ENCODE measurements at places on chromosomes 7 and 10.

- no peak overlapping the region for H3K4me3 ChIP-seq
- no peak for DNase-seq
- H3K27ac ChIP-seq: no peak overlapping the region
- H3K4me1 ChIP-seq: peaks cover 5% of the 10 kb centered on the region
- peaks cover 4% of the 10 kb centered on the region for H3K27me3 ChIP-seq
Observed at GRCh38 chr10:119677904-119678755, 26.9 kb downstream of the BAG3 start.

DNA sequence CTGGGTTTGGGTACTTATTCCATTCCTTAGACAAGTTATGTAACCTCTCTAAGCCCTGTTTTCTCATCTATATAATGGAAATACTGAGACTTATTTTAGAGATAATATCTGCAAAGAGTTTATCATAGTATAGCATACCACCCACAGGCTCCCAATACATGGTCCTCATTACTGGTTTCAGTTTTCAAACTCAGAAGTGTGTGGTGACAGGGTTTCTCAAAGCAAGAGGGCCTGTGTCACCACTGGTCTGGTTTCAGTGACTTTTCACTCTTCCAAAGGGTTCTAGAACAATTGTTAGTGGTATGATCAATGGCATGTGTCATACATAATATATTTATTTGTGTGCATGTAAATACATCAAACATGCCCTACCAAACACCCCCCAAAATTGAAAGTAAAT, 89.2 kb upstream of the BMPER start:
- no peak overlapping the region for H3K4me3 ChIP-seq
- H3K27me3 ChIP-seq: no peaks in the 10 kb centered on the region
- peaks cover 2% of the 10 kb centered on the region for H3K4me1 ChIP-seq
- no peaks in the 10 kb centered on the region for H3K36me3 ChIP-seq
- H3K27ac ChIP-seq: no peak overlapping the region

DNA sequence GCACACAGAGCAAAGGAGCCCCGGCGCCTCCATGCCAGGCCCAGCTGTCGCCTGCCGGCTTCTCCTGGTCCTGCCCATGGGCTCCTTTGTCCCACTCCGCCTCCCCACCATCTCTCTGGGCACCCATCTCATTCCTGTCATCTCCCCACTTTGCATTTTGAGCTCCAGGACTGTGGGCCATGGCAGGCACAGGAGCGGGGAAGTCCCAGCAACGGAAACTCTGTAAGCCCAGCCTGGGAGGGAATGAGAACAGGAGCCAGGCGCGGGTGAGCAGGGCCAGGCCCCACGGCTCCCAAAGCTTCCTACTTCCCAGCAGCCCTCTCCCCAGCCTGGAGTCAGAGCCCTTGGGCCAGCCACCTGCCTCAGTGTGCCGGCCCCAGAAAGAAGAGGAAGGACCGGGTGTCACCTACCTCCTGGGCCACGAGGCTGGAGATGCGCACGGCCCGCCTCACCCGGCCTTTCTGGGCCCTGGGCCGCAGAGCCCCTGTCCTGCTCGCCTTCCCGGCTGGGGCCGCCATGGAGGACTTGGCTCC, 23.1 kb downstream of the KCNH2 start:
- H3K27ac ChIP-seq: no peak overlapping the region
- no peak overlapping the region for H3K4me3 ChIP-seq
- no peak for DNase-seq
- H3K36me3 ChIP-seq: no peaks in the 10 kb centered on the region
- H3K27me3 ChIP-seq: peaks cover 28% of the 10 kb centered on the region
- H3K4me1 ChIP-seq: peaks cover 2% of the 10 kb centered on the region

GRCh38 chr10:132455441-132455971, 58.5 kb downstream of the PWWP2B start:
- H3K27ac ChIP-seq: no peak overlapping the region
- no peak overlapping the region for H3K4me3 ChIP-seq
- H3K27me3 ChIP-seq: no peaks in the 10 kb centered on the region
- peaks cover 10% of the 10 kb centered on the region for H3K4me1 ChIP-seq
- DNase-seq: no peak
- H3K36me3 ChIP-seq: no peaks in the 10 kb centered on the region

GRCh38 chr7:122951006-122951405, 44.5 kb downstream of the TAS2R16 start:
- no peaks in the 10 kb centered on the region for H3K27me3 ChIP-seq
- H3K36me3 ChIP-seq: no peaks in the 10 kb centered on the region
- no peak overlapping the region for H3K4me3 ChIP-seq

- no peak overlapping the region for H3K4me3 ChIP-seq
- H3K27ac ChIP-seq: no peak overlapping the region
- DNase-seq: no peak
- no peaks in the 10 kb centered on the region for H3K27me3 ChIP-seq
Observed at GRCh38 chr10:60299961-60300883, 89.5 kb downstream of the ANK3 start.

- no peak for DNase-seq
- H3K4me3 ChIP-seq: no peak overlapping the region
- H3K4me1 ChIP-seq: peaks cover 25% of the 10 kb centered on the region
- peaks cover 3% of the 10 kb centered on the region for H3K36me3 ChIP-seq
Observed at GRCh38 chr7:30027740-30028215, 434 bp upstream of the PLEKHA8 start.

- H3K4me3 ChIP-seq: no peak overlapping the region
- H3K4me1 ChIP-seq: peaks cover 23% of the 10 kb centered on the region
- H3K27ac ChIP-seq: no peak overlapping the region
- no peak for DNase-seq
- H3K36me3 ChIP-seq: peaks cover 1% of the 10 kb centered on the region
Observed at GRCh38 chr10:8300925-8301324, 246.4 kb downstream of the GATA3 start.

DNA sequence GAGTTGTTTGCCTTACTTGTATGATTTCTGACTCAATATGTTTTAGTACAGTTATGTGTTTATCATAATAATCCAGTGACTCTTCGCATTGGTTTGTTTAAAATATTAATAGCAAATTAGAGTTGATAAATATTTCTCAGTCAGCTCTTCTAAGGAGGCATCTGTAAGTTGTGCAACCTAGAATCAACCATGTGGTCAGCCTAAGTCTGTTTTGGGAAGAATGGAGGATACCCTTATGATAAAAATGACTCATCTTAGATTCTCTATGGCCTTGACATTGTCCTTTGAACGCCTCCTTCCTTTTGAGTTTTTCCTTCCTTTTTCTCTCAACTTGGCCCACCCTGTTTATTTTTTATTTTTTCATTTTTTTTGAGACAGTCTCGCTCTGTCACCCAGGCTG, 18.8 kb downstream of the DNAJC9 start:
- no peak for DNase-seq
- H3K36me3 ChIP-seq: peaks cover 11% of the 10 kb centered on the region
- no peak overlapping the region for H3K4me3 ChIP-seq
- H3K27ac ChIP-seq: no peak overlapping the region
- H3K27me3 ChIP-seq: no peaks in the 10 kb centered on the region

DNA sequence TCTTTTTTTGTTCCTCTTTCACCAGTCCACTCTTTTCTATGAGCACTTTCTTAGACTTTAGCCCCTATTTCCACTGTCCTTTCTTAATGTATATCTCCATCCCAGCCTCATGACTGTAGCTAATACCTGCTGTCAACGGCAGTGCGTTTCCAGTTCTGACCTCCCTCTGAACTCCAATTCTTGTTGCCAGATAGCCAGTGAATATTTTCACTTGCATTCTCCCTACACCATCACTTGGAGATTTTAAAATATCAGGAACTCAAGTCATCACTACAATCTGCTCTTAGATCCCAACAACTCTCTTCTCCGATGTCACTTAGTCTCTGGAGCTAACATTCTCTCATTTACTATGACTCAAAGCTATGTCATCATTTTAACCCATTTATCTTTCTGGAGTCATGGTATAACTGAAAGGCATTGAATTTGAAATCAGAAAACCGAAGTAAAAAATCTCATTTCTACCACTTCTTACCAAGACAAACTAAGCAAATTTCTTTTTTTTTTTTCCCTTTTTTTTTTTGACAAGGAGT, 5.1 kb upstream of the SLC16A12 start:
- H3K27ac ChIP-seq: no peak overlapping the region
- H3K27me3 ChIP-seq: peaks cover 38% of the 10 kb centered on the region
- DNase-seq: no peak
- H3K36me3 ChIP-seq: no peaks in the 10 kb centered on the region
- H3K4me3 ChIP-seq: no peak overlapping the region

- no peak overlapping the region for H3K27ac ChIP-seq
- H3K36me3 ChIP-seq: no peaks in the 10 kb centered on the region
- H3K4me1 ChIP-seq: no peaks in the 10 kb centered on the region
Observed at GRCh38 chr10:6743291-6743849, 163.3 kb upstream of the PRKCQ start.

DNA sequence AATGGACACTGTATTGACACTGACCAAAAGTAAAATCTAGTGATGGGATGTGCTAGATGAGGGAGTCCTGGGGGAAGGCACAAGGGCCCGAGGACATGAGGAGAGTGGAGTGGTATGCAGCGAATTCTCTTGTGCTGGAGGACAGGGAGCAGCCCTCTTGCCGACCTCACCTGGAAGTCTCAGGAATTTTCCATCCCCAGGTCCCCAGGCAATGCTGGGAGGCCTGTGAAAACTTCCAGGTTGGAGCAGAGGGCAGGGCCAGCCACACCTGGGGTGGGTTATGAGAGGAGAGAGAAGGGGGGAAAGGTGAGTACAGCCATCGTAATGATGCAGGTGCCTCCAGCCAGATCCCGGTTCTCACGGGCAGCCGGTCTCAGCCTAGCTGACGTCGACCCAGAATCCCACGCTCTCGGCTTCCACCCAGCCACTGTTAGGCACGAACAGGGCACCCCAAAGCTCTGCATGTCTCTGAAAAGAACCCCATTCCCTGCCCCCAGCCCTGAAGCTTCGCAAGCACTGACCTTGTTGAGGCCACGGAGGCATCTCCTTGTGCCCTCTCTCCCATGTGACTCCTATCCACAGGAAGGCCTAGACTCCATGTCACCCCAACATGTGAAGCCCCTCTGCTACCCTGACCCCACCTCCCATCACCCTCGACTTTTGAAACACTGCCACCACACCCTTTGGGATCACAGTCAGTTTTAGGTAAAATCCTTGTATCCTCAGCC, 239.7 kb upstream of the MYO3A start:
- H3K36me3 ChIP-seq: no peaks in the 10 kb centered on the region
- H3K27ac ChIP-seq: no peak overlapping the region
- no peak for DNase-seq
- H3K27me3 ChIP-seq: no peaks in the 10 kb centered on the region
- H3K4me1 ChIP-seq: no peaks in the 10 kb centered on the region

GRCh38 chr7:117731455-117731854, 141.8 kb downstream of the CTTNBP2 start:
- no peak overlapping the region for H3K27ac ChIP-seq
- DNase-seq: peak; percentile 39
- peaks cover 4% of the 10 kb centered on the region for H3K27me3 ChIP-seq
- no peak overlapping the region for H3K4me3 ChIP-seq
- H3K4me1 ChIP-seq: peaks cover 3% of the 10 kb centered on the region

DNA sequence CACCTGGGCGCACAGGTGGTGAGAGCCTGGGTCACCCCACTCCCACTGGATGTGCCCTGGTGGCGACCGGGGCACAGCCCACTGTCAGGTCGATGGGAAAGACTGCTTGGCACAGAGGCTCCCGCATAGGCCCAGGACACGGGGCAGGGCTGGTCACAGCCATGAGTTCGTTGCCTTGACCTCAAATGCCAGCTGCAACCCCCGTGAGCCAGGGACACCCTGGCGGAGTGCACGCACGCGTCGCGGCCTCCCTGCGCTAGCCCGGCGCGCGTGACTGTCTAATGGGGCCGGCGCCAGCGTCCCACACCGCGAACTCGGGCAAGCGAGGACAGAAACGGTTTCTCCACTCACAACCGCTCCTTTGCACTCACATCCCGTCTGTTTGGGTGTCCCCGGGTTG, 267.4 kb downstream of the USP6NL start:
- H3K4me1 ChIP-seq: no peaks in the 10 kb centered on the region
- no peak overlapping the region for H3K4me3 ChIP-seq
- no peak overlapping the region for H3K27ac ChIP-seq

GRCh38 chr10:70699063-70699658, 26.9 kb downstream of the ADAMTS14 start:
- no peak overlapping the region for H3K27ac ChIP-seq
- no peaks in the 10 kb centered on the region for H3K4me1 ChIP-seq
- DNase-seq: no peak
- no peak overlapping the region for H3K4me3 ChIP-seq
- no peaks in the 10 kb centered on the region for H3K36me3 ChIP-seq
- no peaks in the 10 kb centered on the region for H3K27me3 ChIP-seq

DNA sequence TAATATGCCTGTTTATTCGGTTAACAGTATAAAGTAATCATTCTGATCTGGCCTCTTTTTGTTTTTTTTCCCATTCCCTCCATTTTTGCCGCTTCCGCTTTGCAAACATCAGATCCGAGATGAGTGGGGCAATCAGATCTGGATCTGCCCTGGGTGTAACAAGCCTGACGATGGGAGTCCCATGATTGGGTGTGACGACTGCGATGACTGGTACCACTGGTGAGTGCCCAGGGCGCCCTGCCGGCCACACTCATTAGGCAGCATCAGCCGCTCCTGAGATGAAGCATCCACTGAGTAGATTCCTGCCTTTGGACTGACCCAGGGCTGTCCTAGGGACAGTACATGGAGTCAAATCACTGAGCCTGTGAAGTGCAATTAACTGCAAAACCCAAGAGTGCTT, 40.9 kb upstream of the GATA3 start:
- H3K4me1 ChIP-seq: no peaks in the 10 kb centered on the region
- no peak overlapping the region for H3K4me3 ChIP-seq
- H3K27me3 ChIP-seq: no peaks in the 10 kb centered on the region
- DNase-seq: no peak
- no peak overlapping the region for H3K27ac ChIP-seq

DNA sequence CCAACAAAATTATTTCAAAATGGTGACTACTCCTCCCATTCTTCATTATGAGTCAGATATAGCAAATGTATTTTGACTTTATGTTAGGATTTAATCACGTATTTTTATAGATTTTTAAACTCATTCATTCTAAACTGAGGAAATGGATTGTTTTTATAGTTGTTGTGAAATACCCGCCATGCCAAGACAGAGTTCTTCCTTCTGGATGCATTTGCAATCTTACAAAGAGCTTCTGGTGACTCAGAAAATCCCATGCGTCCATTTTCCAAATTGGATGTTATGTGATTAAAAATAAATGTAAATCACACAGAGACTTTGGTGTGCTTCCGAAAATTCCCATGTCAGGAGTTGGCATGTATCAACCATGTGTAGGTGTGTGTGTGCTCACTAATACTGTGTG, 179.3 kb downstream of the TRIL start:
- no peak overlapping the region for H3K27ac ChIP-seq
- no peak for DNase-seq
- no peaks in the 10 kb centered on the region for H3K4me1 ChIP-seq
- H3K27me3 ChIP-seq: no peaks in the 10 kb centered on the region
- no peak overlapping the region for H3K4me3 ChIP-seq

- no peaks in the 10 kb centered on the region for H3K36me3 ChIP-seq
- no peaks in the 10 kb centered on the region for H3K4me1 ChIP-seq
- H3K27me3 ChIP-seq: peaks cover 11% of the 10 kb centered on the region
- no peak overlapping the region for H3K27ac ChIP-seq
- no peak overlapping the region for H3K4me3 ChIP-seq
Observed at GRCh38 chr7:103065667-103066066, 8.9 kb downstream of the FBXL13 start.

- no peak overlapping the region for H3K4me3 ChIP-seq
- no peaks in the 10 kb centered on the region for H3K4me1 ChIP-seq
- H3K36me3 ChIP-seq: peaks cover 23% of the 10 kb centered on the region
- H3K27me3 ChIP-seq: no peaks in the 10 kb centered on the region
Observed at GRCh38 chr7:44395067-44395466, 69.7 kb upstream of the CAMK2B start.
